Endothelial cell (in vitro differentiated cells): ENCODE measurements at places on chromosomes 12 and 14.

GRCh38 chr12:65217086-65217485 lies 47.7 kb downstream of the LEMD3 start:
- DNase-seq: no peak

GRCh38 chr14:57089901-57090300 lies 178.8 kb downstream of the EXOC5 start:
- DNase-seq: no peak

GRCh38 chr14:97219431-97220017 lies 422.3 kb downstream of the VRK1 start:
- peak; percentile 5 for DNase-seq

DNA sequence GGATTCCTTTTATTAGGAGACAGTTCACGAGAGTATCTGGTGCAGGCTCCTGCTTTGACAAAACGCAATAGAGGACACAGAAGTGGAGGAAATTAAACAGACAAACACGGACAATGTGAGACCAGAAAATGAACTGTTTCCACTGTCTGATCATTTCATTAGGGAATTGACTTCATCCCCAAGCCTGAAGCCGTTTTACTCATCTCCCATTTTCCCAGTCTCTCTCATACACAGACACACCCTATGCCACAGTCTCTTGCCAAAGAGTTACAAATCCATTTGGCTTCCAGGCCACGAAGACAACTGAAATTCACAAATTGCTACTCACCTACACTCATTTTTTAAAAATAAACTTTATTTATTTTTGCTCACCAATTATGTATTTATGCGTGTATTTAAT lies 1087.8 kb upstream of the TMEM132C start:
- no peak for DNase-seq

GRCh38 chr14:22846811-22847307 lies 10.5 kb downstream of the MMP14 start:
- no peak for DNase-seq

GRCh38 chr12:56935157-56935556 lies 949 bp upstream of the SDR9C7 start:
- no peak for DNase-seq

GRCh38 chr14:79451601-79452000 lies 759.7 kb downstream of the DIO2 start:
- DNase-seq: no peak

DNA sequence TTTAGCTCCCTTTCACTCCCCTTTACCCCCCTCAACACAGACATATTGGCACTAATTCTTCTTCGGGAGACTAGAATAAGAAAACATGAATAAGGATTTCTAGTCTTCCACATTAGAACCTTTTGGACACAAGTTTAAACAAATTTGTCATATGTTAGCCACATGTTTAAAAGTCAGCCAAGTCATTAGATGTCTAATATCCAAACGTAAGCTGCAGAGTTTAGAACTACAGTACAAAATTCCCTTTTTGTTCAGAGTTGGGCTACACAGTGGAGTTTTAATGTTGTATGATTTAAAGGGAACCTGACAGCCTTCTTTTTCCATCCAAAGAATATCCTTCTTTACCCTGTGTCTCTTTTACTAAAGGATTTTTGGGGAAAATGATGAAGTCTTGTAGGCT lies 79.8 kb downstream of the PDE6H start:
- no peak for DNase-seq

DNA sequence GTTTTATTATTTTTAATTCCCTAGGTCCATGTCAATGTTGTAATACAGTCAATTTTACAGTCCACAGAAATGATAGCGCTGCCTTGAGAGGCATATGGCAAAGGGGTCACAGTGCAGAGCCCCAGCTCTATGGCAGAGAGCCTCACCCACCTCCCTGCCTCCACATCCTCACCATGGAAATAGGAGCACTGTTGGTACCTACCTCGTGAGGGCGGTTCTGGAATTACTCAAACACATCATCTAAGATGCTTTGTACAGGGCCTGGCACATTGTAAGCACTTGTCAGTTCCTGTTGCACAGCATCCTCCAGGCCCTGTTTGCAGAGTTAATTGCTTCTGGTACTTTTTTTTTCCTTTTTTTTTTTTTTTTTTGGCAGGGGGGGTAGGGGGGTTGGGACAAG lies 4.1 kb upstream of the AKAP5 start:
- DNase-seq: no peak

DNA sequence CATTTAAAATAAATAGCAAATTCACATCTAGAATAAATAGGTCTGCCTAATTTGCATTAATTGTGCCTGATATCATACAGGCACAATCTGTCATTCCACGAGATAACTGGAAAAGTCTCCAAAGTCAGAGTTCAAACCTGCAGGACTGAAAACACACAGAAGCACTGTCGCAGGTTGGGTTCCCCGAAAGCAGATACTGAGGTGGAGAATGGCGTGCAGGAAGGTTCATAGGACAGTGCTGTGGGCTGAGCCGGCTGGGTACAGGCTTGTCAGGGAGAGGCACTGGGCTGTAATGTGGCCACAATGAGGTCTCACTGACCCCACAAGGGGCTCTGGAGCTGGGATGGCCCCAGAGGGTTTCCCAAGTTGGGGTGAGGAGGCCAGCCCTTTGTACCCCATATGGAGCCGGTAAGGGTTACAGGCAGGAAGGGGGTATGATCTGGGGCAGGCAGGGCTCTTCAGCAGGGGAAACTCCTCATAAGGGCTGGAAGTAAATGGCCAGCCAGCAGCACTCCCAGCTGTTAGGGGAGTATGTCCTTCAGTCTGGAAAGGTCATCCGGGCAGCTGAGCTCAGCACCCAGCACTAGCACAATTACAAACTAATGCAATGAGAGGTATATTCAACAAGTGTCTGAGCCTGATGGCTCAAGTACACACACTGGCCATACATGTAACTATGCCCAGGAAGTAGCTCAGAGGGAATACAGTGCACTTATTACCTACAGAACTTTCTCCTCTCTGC lies 68.5 kb downstream of the NT5DC3 start:
- no peak for DNase-seq

GRCh38 chr12:94553875-94554274 lies 94.2 kb upstream of the CEP83 start:
- DNase-seq: no peak

- no peak for DNase-seq
Observed at GRCh38 chr12:22856178-22856577, 231.2 kb downstream of the ETNK1 start.

GRCh38 chr12:15453613-15454012 lies 131.3 kb downstream of the PTPRO start:
- DNase-seq: no peak

DNA sequence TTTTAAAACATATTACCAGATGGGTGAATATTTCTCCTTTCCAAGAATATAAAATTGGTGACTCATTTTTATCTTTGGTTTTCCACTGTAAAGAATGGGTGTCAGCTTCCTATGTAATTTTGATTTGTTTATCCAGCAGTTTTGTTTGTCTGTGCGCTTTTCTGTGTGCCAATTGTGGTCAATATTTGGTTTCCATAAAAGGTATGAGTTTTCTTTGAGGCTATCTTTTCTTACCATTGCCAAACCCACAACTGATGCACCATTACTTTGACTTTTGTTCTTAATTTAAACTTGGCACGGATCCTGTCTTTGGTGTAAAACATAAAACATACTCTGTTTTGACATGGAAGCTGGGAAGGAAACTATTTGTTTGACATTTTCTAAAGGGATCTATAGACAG lies 78.8 kb upstream of the NAV3 start:
- DNase-seq: no peak

DNA sequence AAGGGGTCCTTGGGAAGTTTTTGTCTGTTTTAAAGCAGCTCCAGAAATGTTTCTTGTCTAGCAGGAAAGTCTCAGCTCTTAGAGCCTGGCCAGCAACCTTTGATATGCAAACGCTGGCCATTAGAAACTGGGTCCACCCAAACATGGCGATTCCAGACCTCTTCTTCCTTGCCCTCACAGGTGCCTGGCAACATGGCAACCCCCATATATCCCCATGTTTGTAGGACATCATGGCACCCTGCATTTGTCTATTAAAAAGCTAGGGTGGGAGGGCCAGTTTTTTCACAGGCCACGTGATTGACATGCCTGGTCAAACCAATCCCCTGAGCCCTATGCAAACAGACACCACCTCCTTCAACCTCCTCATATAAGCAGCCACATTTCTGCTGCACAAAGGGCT lies 848.7 kb upstream of the FOXG1 start:
- no peak for DNase-seq

- peak; percentile 14 for DNase-seq
Observed at GRCh38 chr12:12784911-12785814, at the start of gene APOLD1. TSS of gene APOLD1 (plus strand) at chr12:12785659. CDS start at chr12:12785692, 33 bp downstream.
